GM23248 (cell line): ENCODE measurements at places on chromosomes 2 and 18.

DNA sequence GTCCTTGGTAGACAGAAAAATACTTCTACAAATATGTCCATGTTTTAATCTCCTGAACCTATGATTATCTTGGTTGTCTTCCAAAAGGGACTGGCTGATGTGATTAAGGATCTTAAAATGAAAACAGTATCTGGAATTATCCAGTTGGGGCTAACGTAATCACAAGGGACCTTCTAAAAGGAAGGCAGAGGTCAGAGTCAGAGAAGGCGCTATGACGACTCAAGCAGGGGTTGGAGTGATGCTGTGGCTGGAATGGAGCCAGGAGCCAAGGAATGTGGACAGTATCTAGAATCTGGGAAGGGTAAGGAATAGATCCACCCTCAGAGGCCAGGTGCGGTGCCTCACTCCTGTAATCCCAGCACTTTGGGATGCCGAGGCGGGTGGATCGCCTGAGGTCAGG, 4.2 kb upstream of the USP14 start:
- no peaks in the 10 kb centered on the region for H3K36me3 ChIP-seq
- peak; percentile 12 for DNase-seq
- H3K4me1 ChIP-seq = no peaks in the 10 kb centered on the region
- H3K27ac ChIP-seq = no peak overlapping the region
- no peak overlapping the region for H3K4me3 ChIP-seq

- no peaks in the 10 kb centered on the region for H3K4me1 ChIP-seq
- H3K4me3 ChIP-seq = no peak overlapping the region
- H3K36me3 ChIP-seq = no peaks in the 10 kb centered on the region
- no peak for DNase-seq
Observed at GRCh38 chr2:11930211-11930761, 183.9 kb downstream of the LPIN1 start.

- H3K27me3 ChIP-seq = no peaks in the 10 kb centered on the region
- DNase-seq = no peak
- H3K27ac ChIP-seq = 0 out of 2 replicates have a peak overlapping the region, but pooled peaks have one; percentile 15
- no peaks in the 10 kb centered on the region for H3K36me3 ChIP-seq
- peaks cover 28% of the 10 kb centered on the region for H3K4me1 ChIP-seq
- H3K4me3 ChIP-seq = peak overlapping the region; percentile 74
Observed at GRCh38 chr2:118807668-118808428, 39.6 kb downstream of the EN1 start.

DNA sequence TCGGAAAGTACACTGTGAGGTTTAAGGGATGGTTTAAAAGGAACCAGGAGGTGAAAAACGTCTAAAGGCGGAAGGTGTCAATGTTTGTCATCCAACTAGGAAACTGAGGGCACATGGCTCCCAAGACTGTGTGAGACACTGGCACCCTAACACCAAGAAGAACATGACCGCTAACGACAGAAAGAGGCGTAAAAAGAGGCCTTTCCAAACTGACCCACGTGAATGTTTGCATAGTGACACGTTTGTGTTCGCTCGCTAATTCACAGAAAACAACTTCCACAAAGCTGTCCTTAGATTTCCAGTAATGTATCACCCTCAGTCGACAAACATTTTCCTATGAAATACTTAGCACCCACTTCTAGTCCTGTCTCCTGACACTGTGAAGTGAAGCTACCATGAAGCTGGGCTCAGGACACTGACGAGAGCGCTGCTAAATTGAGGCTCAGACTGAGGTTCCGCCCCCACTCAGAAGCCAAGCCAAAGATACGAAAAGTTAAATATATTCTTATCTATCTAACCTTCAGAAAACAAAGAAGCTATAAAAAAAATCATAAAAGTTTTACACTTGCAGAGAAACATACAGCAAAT, 86.5 kb downstream of the ZNF516 start:
- no peaks in the 10 kb centered on the region for H3K27me3 ChIP-seq
- no peak for DNase-seq
- no peaks in the 10 kb centered on the region for H3K36me3 ChIP-seq

GRCh38 chr2:99420751-99421299, 69.0 kb downstream of the REV1 start:
- H3K27ac ChIP-seq = peak overlapping the region; percentile 66
- peaks cover 44% of the 10 kb centered on the region for H3K36me3 ChIP-seq
- DNase-seq = peak; percentile 80
- no peaks in the 10 kb centered on the region for H3K27me3 ChIP-seq
- no peak overlapping the region for H3K4me3 ChIP-seq
- peaks cover 34% of the 10 kb centered on the region for H3K4me1 ChIP-seq

DNA sequence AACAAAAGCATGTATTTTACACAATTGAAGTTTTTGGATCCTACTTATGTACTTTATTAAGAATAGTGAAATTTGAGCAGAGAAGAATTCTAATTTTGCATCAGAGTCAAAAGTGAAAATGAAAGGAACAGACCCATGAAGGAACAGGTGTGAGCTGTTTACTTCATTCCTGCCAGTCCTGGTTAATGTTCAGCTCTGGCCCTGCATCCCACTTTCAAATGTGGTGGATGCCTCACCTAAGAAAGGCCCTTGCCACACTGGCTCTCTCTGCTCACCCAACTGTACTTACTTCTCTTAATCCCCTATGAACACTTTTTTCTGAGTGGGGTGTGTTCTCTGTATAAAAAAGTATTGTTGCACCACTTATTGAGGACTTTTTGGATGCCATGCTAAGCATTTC, 22.2 kb downstream of the FAM110C start:
- no peaks in the 10 kb centered on the region for H3K4me1 ChIP-seq
- H3K27me3 ChIP-seq = no peaks in the 10 kb centered on the region
- H3K36me3 ChIP-seq = no peaks in the 10 kb centered on the region
- DNase-seq = no peak
- H3K4me3 ChIP-seq = no peak overlapping the region

DNA sequence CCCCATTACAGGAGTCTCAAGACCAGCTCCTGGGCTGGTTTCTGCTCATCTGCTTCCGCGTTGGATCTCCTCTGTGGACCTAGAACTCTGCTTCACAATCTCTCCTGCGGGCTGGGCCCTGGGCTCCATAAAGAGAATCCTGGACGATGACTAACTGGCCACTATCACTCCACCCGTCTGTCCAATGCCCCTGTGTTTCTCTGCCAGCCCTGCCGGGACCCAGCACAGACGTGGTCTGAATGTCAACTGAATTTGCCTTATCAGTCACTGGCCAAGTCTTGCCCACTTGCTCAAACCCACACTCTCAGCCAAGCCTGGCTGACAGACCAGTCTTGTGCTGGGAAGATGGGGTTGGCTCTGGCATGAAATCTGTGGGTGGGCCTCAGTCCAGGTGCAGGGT, 17.4 kb downstream of the KIF3C start:
- no peak overlapping the region for H3K4me3 ChIP-seq
- no peak overlapping the region for H3K27ac ChIP-seq
- H3K27me3 ChIP-seq = no peaks in the 10 kb centered on the region
- peak; percentile 21 for DNase-seq

DNA sequence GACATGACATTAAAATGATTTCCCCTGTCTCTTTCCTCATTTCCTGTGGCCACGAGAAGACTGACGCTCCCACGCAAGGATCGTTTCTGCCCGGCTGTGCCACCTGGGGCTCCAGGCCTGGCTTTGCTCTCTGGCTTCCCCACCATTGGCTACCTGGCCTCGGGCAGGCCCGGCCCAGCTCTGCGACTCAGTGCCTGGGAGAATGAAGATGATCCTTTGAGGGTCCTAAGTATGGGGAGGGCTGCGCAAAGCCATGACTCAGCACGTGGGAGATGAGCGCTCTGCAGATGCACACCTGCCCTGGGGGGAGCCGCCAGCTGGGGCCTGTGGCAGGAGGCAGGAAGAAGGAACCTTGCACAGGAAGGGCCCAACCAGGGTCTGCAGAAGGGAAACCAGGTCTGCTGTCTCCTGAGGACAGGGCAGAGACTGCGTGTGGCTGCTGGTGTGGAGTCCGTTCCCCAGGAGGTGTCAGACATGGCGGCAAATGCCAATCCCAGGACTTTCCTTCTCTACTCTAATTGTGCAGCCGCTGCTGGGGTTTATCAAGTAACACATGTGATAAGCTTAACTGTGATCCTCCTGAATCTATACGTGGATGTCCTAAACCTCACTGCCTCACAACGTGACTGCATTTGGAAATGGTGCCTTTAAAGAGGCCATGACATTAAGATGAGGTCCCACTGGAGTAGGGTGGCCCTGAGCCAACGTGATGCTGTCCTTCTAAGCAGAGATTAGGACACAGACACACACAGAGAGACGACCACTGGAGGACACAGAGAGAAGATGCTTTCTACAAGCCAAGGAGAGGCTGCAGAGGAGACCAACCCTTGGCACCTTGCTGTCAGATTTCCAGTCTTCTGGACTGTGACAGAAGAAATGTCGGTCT, 32.9 kb downstream of the MBP start:
- H3K4me1 ChIP-seq = peaks cover 51% of the 10 kb centered on the region
- no peak for DNase-seq
- H3K27me3 ChIP-seq = no peaks in the 10 kb centered on the region

- DNase-seq = peak; percentile 71
- peaks cover 5% of the 10 kb centered on the region for H3K4me1 ChIP-seq
- no peaks in the 10 kb centered on the region for H3K36me3 ChIP-seq
- no peak overlapping the region for H3K4me3 ChIP-seq
Observed at GRCh38 chr18:80252136-80252535, 4.8 kb upstream of the PARD6G start.

DNA sequence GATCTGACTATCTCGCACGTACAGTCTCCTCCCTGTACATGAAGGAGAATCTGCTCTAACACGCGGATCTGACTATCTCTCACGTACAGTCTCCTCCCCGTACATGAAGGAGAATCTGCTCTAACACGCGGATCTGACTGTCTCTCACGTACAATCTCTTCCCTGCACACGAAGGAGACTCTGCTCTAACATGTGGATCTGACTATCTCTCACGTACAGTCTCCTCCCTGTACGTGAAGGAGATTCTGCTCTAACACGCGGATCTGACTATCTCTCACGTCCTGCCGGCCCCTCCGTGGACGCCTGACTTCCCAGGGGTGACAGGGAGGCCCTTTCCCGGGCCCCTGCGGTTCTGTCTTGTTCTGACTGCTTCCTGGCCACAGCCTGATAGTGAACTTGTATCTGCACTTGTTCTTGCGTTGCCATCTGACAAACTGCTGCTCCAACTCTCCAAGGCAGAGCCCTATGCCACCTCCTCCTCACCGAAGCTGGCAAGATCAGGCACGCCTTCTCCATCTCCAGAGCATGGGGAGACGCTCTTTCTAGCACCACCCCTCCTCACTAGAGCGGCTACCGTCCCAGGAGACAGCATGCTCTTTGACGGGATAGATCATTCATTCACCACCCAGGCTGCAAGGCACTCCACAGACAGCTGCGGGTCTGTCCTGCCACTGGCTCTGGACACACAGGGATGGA, 238.6 kb downstream of the TWIST2 start:
- no peak for DNase-seq
- no peaks in the 10 kb centered on the region for H3K27me3 ChIP-seq
- no peaks in the 10 kb centered on the region for H3K4me1 ChIP-seq
- no peak overlapping the region for H3K4me3 ChIP-seq

GRCh38 chr2:80238692-80239469, 65.7 kb downstream of the LRRTM1 start:
- H3K27ac ChIP-seq = no peak overlapping the region
- H3K4me3 ChIP-seq = no peak overlapping the region
- peak; percentile 42 for DNase-seq
- no peaks in the 10 kb centered on the region for H3K4me1 ChIP-seq

DNA sequence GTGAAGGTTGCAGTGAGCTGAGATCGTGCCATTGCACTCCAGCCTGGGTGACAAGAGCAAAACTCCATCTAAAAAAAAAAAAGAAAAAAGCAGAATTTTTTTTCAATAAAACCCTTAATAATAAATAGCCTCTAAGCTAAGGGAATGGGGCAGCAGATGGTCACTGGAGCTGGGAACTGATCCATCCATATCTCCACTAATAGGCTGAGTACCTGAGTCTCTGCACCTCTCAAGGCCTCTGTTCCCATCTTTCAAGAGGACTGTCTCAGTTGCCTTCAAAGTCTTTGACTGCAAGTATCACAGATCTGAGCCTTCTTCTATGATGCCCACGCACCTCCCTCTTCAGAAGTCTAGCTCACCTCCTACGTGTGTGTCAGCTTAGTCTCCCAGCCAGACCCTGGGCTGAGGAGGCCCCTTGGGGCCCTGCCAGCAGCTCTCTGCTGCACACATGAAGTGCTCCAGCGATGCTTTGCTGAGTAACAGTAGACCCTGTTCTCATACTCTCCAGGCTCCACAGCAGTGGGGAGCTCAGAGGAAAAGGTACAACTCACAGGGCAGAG, 32.9 kb downstream of the ST8SIA5 start:
- H3K4me3 ChIP-seq = no peak overlapping the region
- DNase-seq = no peak
- H3K36me3 ChIP-seq = no peaks in the 10 kb centered on the region
- H3K27me3 ChIP-seq = 0 out of 2 replicates have a peak, but pooled peaks cover 4% of the 10 kb centered on the region

GRCh38 chr2:163345795-163346573, 389.8 kb downstream of the FIGN start:
- no peak overlapping the region for H3K27ac ChIP-seq
- no peaks in the 10 kb centered on the region for H3K27me3 ChIP-seq
- no peaks in the 10 kb centered on the region for H3K36me3 ChIP-seq
- H3K4me3 ChIP-seq = peak overlapping the region; percentile 29; the same call in 1 of the 2 replicates
- DNase-seq = peak; percentile 69
- peaks cover 3% of the 10 kb centered on the region; the same call in 1 of the 2 replicates for H3K4me1 ChIP-seq

DNA sequence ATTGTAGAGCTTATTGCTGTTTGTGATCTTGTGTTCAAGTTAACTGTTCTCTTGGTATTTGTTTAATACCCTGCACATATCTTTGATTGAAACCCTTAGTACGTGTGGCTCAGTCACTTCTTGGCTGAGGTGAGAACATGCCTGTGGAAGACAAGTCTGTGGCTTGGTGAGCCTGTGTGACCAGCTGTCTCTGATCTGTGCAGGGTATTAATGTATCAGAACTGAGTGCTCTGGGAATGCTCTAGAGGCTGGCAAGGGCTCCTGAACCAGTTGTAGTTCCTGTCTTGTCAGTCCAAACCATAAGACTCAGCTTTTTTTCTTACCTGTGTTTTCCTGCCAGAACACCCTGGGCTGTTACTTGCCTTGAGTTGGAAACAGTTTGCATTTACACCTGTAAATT, 52.4 kb upstream of the EPHA4 start:
- no peak overlapping the region for H3K4me3 ChIP-seq
- H3K27me3 ChIP-seq = no peaks in the 10 kb centered on the region
- peaks cover 4% of the 10 kb centered on the region; the same call in 1 of the 2 replicates for H3K4me1 ChIP-seq
- H3K27ac ChIP-seq = no peak overlapping the region

DNA sequence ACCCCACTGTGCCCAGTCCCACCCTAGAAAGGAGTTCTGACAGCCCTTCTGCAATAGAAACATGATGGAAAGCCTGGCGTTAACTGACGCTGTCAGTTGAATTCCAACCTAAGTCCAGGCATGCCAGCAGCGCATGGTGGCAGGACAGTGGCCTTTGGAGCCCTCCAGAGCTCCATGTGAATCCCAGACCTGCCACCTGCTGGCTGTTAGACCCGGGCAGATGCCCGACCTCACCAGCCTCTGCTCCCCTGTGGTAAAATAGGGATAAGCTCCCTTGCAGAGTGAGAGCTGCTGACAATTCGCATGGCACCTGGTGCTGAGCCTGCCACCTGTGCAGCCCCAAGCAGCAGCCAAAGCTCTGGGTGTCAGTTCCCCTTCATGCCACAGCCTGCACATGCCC, 138.6 kb downstream of the LOXHD1 start:
- no peak for DNase-seq
- no peaks in the 10 kb centered on the region for H3K4me1 ChIP-seq
- no peaks in the 10 kb centered on the region for H3K36me3 ChIP-seq
- H3K27me3 ChIP-seq = peaks cover 3% of the 10 kb centered on the region; the same call in 1 of the 2 replicates
- no peak overlapping the region for H3K4me3 ChIP-seq

GRCh38 chr18:58860747-58861231, 3.9 kb upstream of the ZNF532 start:
- peak overlapping the region; percentile 50 for H3K4me3 ChIP-seq
- peaks cover 81% of the 10 kb centered on the region for H3K4me1 ChIP-seq
- no peaks in the 10 kb centered on the region for H3K36me3 ChIP-seq
- DNase-seq = peak; percentile 45
- no peaks in the 10 kb centered on the region for H3K27me3 ChIP-seq
